ENCODE measurements at places on chromosomes 4 and X.

- DNase-seq = peak; percentile 4
These were observed 194.0 kb downstream of the GASK1B start for GRCh38 chr4:157978680-157979361.

DNA sequence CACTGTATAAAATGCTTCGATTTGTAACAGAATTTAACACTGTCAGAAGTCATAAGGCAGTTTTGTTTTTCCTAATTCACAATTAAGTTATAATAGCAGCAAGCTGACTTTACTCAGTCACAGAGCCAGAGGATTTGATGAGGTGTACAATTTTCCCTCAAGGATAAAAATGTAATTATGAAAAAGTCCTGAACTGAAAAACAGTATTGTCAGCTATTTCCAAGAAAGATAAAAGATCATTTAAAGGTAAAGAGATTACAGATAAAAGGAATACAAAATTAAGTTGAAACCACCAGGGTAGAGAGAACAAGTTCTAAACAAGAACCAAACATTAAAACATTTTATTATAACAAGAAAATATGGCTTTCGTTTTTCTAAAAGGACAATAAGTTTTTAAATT, 86.8 kb upstream of the ZFP42 start:
- no peak for DNase-seq

DNA sequence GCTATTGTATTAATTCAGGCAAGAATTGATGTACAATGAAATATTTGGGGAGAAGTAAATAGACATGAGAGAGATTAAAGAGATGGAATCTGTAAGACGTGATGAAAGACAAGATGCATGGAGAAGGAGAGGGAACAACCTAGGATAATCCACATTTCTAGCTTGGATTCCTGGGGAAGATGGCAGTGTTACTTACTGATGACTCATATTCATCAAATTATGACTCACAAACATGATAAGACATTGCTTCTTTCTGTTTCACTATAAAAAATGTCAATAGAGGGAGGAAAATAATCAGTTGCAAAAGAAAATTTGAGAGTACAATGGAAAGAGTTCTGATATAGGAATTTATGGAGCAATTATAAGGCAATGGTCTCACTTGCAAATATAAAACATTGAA, 104.1 kb upstream of the BMP3 start:
- DNase-seq = no peak

GRCh38 chr4:152248347-152248746, 287.5 kb downstream of the FBXW7 start:
- DNase-seq = no peak

DNA sequence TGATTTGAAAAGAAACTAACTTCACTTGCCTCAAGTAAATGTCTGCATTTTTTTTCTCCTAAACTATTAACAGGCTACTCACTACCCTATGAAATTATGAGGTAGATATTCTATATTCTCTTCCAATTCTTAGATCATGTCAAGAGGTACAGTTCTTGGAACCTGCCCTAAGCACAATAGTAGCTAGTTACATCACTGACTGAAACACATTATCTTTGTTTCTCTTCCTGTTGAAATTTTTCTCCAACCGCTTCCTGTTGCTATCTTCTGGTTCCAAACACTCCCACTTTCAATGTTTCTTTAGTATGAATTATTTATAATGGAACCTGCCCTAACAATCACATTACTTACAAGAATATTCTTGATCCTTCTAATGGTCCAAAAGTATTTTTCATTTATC, 5.0 kb upstream of the BANK1 start:
- DNase-seq = no peak
